Stimulated activated CD4-positive, alpha-beta T cell treated with anti-CD3 and anti-CD28 coated beads, Interleukin-15, amount 100 ng/mL, for 1 hour (primary cell): ENCODE measurements at places on chromosomes 4 and X.

GRCh38 chr4:6090931-6091330 lies 72.7 kb upstream of the C4orf50 start:
- DNase-seq = no peak

DNA sequence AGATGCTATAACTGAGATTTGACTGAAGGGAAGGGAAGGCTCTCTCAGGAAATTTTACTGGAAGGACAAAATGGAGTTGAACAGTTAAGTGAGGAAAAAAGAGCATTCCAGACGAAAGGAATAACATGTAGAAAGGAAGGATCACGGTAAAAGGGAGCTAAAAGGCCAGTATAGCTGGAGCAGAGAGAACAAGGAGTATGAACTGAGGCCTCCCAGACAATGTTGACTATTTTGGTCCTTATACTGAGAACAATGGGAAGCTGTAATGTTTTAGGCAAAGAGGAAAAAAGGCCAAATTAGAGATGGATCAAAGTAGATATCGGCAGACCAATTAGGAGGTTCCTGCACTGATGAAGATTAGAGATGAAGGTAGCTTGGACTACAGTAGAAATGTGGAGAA lies 26.8 kb upstream of the SCD5 start:
- DNase-seq = no peak

GRCh38 chrX:56314334-56314733 lies 82.2 kb downstream of the KLF8 start:
- DNase-seq = no peak

DNA sequence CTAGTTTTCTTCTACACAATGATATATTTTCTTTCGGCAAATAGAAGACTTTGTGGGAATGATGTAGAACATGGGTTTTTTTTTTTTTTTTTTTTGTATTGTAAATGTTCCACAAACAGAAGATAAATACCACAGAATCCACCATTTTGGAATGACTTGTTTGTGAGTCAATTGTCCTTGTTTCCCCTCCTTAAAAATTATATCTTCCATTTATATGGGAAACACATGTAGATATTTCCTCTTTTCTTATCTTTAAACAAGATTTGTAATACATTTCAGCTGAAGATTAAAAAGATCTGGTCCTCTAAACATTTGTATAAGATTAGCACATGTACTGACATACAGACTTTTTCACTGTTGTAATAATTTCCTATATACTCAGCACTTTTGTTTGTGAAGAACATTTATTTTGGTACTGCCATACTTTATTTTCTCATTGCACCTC lies 304.6 kb downstream of the SPRY1 start:
- no peak for DNase-seq

DNA sequence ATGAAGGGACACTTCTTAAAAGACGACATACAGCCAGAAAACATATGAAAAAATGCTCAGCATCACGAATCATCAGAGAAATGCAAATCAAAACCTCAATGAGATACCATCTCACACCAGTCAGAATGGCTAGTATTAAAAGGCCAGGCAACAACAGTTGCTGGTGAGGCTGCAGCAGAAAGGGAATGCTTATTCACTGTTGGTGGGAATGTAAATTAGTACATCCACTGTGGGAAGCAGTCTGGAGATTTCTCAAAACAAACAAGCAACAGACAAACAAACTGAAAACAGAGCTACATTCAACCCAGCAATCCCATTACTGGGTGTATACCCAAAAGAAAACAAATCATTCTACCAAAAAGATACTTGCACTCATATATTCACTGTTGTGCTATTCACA lies 197.9 kb downstream of the EVC2 start:
- DNase-seq = no peak

GRCh38 chr4:151659601-151660364 lies 101.0 kb downstream of the GATB start:
- no peak for DNase-seq

DNA sequence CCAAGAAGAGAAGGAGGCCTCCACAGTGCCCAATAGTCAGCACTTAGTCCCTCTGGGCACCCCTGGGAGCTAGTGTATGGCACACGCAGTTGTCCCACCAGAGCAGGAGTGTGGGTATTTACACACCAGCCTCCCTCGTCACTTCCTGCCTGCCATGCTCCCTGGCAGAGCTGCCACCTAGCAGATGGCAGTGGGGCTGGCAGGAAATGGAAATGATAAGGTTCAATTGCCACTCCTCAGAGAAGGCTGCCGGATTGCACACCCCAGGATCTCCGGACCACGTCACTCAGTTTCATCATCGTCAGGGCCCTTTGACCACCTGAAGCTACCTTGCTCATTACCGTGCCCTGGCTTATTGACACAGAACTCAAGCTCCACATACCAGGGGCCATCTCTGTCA lies 173.3 kb upstream of the PSAPL1 start:
- DNase-seq = no peak

DNA sequence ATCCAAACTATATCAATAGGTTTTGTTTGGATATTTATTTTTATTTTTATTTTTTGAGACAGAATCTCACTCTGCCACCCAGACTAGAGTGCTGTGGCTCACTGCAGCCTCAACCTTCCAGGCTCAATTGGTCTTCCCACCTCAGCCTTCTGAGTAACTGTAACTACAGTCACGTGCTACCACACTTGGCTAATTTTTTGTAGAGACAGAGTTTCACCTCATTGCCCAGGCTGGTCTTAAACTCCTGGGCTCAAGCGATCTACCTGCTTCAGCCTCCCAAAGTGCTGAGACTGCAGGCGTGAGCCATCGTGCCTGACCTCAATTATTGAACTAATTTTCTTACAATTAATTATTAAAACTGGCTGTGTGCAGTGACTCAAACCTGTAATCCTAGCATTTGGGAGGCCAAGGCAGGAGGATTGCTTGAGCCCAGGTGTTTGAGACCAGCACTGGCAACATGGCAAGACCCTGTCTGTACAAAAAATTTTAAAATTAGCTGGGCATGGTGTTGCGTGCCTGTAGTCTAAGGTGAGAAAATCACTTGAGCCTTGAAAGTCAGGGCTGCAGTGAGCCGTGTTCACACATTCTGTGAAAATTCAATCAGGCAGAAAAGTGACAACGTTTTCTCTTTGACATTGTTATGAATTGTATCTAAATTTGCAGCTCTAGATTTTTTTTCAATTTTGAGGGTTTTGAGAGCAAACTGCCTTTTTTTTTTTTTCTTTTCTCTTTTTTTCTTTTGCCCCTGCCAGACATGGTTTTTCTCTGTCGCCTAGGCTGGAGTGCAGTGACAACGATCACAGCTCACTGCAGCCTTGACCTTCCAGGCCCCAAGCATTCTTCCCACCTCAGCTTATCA lies 66.0 kb downstream of the UBE2K start:
- DNase-seq = no peak

- DNase-seq = no peak
Observed at GRCh38 chrX:72029483-72030411, 102.0 kb downstream of the RTL5 start.

GRCh38 chr4:178086320-178086719 lies 644.1 kb upstream of the AGA start:
- no peak for DNase-seq

DNA sequence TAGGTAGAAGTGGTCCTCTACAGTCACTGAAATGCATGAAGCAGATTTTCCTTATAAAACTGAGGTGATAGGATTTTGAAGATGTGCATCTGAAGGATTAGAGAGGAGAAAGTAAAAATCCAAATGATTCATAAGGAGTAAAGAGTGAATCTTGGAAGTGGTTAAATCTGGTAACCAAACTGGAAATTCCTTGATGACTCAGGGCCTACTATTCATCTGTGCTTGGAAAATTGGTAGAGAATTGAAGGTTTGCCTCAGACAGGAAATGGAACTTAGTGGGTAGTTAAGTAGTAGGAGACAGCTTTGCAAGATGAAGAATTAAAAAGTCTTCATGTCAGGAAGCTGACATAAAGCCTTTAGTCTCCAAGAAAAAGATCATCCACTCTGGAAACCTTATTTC lies 368.9 kb upstream of the CTSO start:
- no peak for DNase-seq

- DNase-seq = no peak
Observed at GRCh38 chrX:132677233-132677716, 188.4 kb upstream of the MBNL3 start.

GRCh38 chr4:120798570-120798969 lies 124.0 kb downstream of the PRDM5 start:
- no peak for DNase-seq

GRCh38 chr4:18691431-18692200 lies 670.1 kb upstream of the LCORL start:
- DNase-seq = no peak

DNA sequence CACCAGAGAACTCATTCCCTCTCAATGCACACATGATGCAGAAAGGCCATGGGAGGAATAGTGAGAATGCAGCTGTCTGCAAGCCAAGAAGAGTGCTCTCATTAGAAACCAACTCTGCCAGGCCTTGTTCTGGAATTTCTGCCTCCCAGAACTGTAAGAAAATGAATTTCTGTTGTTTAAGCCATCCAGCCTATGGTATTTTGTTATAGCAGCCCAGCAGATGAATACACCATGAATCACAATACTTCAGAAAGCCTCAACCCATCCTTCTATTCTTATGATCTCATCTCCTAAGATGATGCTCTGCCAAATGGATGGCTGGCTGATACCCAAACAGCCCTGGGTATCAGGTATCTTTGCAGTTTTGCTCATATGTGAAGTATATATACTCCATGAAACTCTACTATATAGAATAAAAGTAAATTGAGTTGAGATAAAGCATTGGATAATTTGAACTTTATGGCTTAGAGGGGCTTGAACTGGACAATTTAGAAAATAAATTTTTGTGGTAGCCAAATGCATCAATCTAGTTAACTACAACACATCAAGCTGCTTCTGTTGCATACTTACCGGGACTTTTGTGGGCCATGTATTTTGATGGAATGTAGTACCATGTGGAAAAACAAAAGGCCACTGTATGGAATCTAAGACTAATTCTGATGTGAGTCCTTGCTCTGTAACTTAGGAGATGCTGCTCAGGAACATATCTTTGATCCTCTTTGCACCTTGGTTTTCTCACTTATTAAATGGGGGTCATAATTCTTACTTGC lies 245.9 kb downstream of the HS3ST1 start:
- no peak for DNase-seq

GRCh38 chrX:31130457-31131220 lies 58.8 kb upstream of the FTHL17 start:
- DNase-seq = no peak
